ENCODE measurements at places on chromosomes 1 and 21.

DNA sequence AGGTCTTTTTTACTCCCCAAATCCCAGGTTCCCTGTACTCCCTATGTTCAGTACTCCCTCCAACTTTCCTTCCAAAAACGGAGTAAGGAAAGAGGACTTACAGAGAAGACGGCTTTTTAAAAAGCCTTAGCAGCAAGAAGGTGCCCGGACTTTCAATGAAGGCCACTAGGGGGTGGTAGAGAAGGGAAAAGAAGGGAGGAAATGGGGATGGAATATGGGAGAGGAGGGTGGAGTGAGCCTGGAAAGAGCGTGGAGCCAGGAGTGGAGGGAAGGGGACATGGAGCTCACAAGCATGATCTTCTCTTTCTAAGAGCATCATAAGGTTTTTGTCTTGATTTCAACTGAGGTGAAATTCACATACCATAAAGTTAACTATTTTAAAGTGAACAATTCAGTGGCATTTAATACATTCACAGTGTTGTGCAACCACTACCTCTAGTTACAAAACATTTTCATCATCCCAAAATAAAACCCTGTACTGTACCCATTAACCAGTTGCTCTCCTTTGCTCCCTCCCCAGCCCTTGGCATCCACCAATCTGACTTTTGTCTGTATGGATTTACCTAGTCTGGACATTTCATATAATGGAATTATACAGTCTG is 129.9 kb downstream of the ZNF281 start:
- no peak for DNase-seq

DNA sequence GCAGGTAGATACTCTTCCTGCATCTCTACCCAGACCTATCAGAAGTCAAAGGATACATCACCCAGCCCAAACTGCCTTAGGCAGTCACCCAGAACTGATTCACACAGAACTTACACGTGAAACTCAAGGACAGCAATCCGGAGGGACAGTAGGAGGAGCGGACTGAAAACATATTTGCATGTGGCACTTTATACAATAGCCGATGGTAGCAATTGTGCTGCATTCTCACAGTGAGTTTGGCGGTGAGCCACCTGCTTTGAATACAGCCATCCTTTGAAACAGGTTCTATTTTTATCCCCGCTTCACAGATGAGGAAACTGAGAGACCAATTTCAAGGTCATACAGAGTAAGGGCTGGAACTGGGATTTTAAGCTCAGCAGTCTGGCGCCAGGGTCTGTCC is 69.5 kb downstream of the EDEM3 start:
- no peak for DNase-seq

GRCh38 chr1:226203240-226203639 is 16.7 kb upstream of the ACBD3 start:
- no peak for DNase-seq

GRCh38 chr1:200081151-200081968 is 53.9 kb downstream of the NR5A2 start:
- DNase-seq, result no peak

DNA sequence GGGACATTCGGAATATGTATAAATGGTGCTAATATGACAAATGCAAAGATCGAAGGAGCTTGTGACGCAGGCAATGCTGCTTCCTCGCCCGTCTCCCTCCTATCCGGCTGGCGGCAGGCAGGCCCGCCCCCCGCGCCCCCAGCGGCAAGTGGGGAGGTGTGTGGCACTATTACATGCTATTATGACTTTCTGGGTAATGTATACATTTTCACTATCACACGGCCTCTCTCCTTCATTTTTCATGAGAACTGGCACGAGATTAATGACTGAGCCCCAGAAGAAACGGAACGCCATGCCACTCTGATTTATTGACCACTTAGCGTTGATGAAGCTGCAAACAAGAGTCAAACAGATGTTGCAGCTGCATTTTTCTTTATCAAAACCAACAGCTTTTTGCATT is 138.9 kb upstream of the VAMP3 start:
- no peak for DNase-seq

DNA sequence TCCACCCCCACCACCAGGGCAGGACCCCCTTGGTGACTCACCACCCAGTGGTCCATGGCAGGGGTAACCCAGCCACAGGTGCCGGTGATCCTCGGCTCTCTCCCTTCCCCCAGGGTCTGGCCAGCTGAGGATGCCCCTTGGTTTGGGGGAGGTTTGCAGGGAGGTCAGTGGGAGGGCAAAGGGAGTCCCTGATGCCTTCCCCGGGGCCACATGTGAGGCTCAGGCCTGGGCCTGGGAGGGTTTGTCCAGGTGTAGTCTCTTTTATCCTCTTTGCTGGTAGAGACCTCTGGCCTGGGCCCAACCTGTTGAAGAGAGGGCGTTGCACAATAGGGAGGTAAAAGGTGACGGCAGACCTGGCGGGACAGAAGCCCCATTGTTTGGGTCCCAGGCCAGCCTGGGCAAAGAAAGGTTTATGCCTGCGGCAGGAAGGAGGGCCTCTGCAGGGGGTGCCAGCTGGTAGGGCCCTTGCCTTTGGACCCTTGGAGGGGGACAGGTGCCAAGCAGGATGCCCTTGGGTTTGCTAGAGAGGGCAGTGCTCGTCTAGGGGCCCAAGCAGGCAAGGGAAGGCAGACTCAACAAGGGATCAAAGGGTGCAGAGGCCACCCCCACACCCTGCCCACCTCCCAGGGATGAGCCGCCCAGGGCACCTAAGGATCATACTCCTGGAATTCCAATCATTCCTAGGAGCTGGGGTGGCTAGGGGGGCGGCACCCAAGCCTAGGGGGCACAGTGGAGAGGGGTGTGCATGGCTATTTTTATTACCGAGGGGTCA is 760 bp upstream of the TINAGL1 start:
- DNase-seq, result no peak

- DNase-seq, result peak; percentile 48
These were observed 1.9 kb upstream of the PIGV start for GRCh38 chr1:26785611-26786436.

All from NCI-H2227 treated with DMSO at 0.1 percent for 48 hours (cell line).